ENCODE measurements at places on chromosomes 4 and X. TPM values are rescaled to one million over a fixed set of nuclear protein-coding genes. Genes with fewer than 3 reads are reported as not detected.

DNA sequence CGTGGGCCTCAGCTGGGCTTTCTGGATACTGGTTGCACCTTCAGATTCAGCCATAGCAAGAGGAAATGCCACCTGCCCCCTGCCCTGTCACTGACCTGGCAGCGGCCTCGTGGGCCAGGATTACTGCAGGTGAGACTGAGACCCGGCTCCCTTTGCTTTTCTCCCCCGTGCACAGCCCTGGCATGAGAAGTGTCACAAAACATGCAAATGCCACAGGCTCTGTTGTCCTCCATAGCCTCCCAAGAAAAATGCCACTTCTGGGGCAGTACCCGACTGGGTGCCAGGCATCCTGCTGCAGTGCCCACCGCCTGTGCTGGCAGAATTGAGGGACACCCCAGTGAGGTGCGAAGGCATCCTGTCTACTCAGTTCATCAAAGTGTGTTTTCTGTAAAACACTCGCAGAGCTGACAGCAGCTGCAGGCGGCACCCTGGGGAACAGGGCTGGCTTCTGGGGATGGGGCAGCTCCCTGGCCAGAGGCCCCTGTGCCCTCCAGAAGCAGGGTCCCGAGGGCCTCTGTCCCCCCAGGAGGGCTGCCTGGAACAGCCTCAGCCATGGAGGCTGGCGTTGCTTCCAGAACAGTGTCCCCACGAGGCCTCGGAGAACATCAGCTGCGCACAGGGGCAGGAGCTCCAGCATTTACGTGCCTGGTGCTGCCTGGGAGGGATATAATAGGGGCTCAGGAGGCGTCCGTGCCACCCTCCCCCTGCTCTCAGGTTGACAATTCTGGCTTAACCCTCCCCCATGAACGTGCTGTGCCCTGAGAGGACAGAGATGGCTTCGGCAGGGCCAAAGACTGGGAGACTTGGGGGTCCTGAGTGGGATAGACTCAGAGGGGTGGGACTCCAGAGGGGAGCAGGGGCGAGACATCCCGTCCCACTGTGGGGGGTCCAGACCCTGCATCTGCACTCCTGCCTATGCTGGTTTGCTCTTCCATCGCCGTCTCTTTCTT is 99.5 kb upstream of the NKX1-1 start:
- DNase-seq: no peak

GRCh38 chr4:27357283-27357682 is 496.6 kb downstream of the STIM2 start:
- no peak for DNase-seq

DNA sequence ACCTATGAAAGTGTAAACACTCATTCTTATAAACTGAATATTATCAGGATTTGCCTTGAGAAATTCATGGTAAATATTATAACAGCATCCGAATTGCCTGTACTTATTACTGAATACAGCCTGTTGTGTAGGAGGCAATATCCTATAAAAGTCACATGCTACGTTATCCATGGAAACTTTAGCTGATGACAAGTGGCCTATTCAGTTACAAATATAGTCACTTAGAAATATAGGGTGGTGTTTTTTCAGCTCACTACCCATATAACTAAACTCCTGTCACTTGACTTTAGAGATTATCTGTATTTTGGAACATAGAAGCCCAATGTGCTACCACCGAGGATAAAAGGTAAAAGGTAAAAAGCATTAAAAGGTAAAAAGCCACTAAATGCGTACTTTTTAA is 493.4 kb downstream of the INPP4B start:
- DNase-seq: no peak

DNA sequence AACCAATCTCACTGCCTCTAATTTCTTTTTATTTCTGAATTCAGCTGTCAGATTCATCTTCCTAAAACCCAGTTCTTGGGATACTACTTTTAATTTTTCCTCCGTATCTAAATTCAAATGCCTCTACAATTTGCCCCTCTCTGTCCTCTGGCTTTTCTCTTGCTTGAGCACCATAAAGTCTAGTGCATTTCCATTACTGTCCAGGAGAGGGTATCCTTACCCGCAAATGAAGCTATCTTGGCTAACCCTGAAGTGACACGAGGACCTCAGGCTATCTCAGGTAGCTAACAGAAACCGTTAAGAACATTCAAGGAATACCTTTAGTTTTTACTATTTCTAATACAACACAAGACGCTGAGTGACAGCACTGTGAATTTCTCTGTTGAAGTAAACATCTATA is 49.4 kb upstream of the PRR32 start:
- DNase-seq: no peak

DNA sequence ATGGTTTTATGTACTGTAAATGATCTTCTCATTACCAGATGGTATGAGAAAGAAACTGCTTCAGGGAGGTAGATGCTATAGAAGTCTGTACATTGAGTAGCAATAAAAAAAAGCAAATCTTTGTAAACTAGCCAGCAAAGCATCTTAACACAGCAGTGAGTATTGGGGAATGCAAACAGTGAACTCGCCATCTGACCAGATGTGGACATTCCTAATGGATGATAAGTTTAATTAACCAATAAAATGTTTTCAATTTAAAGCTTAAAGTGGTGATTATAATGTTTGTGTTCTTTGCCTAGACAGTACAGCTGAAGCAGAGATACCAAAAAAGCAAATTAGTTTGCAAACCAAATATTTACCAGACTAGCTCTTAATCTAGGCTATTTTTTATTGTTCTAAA is 1144.2 kb downstream of the FAT4 start:
- DNase-seq: no peak

GRCh38 chrX:30312858-30313257 is 3.7 kb upstream of the NR0B1 start:
- no peak for DNase-seq

DNA sequence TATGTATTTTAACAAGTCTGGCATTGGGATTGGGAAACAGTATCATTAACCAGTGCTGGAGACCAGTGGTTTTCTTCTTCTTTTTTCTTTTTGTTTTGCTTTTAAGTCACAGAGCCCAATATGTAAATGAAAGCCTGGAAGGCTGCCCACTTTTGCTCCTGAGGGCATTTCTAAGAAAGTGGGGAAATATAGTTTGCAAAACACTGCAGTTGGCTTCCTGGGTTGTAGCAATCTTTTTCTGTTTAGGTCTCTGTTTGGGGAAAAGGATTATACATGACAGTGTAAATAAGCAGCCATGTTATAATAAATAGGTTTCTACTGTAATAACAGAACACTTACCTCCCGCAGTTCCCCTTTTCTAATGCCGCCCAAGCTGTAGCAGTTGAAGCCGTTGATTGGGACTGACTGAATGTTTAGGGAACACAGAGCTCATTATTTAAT is 105.5 kb downstream of the TMEM164 start:
- no peak for DNase-seq

DNA sequence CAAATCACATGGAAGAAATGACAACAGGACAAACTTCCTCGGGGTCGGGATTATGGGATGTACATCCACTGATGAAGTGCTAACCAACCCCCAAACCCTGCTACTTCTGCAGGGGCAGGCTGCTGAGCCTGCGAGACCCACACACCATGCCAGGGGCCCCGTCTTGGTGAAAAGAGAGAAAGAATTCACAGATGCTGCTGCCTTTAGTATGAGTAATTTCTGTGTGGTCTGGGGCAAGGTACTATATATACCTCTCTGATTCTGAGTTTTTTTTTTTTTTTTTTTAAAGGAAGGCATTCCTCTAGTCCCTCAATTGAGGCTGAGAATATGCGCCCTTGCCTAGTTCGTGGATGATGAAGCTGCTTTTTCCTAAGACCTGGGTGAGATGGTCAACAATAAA is 24.8 kb downstream of the PDHA1 start:
- no peak for DNase-seq

DNA sequence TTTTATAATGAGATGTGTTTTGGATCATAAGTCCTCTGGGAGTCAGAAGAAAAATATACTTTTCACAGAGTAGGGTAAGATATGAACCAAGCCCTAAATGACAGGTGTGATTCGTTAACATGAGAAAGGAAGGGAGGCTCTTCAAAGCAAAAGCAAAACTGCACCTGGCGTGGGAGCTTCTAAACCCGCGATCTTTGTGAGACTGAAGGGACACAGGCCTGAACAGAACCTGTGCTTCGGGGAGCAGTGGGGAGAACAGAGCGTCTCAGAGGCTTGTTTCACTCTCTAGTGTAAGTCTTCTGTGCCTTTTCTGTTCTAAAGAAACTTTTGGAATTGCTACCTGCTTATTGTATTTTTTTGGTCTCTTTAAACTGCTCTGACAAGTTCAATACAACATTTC is 30.2 kb upstream of the CYP4V2 start:
- DNase-seq: no peak

Gene MXRA5
- not detected for total RNA-seq

Gene MAGEA4
- total RNA-seq: not detected

Gene CLTRN
- total RNA-seq: 0.53 TPM
